Left ventricle myocardium superior (tissue), 1 donor: ENCODE measurements at places on chromosomes 5 and 9.
A peak's percentile ranks its signal among the peaks of the same experiment; 100 is the strongest.

GRCh38 chr5:136249678-136250266, 56.8 kb upstream of the SMIM32 start:
- DNase-seq: peak; percentile 66

DNA sequence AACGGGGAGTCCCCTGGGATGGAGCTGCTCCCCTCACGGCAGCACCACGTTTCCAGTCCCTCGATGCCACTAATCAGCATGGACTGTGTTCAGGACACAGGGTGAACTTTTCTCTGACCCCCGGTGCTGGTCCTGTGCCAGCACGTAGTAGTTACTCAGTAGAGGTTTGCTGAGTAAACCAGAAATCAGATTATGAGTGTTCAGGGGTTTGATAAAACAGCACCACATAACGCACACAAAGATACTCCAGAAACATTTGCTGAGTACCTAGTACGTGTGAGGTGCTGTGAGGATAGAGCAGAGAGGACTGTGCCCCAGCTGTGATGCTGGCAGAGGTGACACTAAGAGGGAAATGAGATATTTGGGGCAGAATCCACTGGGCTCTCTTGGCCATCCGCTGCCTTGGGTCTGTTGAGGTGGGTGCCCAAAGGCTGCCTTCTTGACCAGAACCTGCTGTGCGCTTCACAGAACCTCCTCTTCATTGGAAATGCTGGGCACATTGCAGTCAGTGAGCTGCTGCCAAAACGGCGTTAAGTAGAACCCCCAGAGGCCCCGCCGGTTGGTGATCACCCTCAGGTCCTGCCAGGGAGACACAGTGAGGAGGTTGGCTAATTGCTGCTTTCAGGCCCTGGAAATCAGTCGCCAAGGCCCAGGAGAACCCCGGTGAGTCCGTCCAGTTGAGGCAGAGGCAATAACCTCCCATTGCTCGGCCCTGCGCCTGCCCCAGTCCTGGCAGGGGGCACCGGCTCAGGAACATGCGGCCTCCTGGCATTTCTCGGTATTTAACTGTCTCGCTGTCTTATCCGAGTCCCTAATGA, 49.4 kb downstream of the NEURL1B start:
- peak; percentile 52 for DNase-seq

DNA sequence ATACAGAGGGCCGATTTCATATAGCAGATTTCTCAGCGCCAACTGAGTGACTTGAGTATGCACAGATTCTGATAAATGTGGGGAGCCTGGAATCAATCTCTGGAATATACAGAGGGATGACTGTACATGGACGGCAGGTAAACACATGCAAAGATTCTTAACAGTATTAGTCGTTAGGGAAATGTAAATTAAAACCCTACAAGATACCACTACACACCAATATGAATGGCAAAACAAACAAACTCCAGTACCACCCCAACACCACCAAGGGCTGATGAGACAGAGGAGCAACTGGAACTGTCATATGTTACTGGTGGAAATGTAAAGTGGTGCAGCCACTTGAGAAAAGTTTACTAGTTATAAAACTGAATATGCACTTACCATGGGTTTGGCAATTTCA, 8.3 kb upstream of the FER start:
- no peak for DNase-seq

GRCh38 chr9:108755979-108756378, 99.8 kb downstream of the ACTL7B start:
- no peak for DNase-seq

- no peak for DNase-seq
Measured at GRCh38 chr9:22356985-22357384, 89.6 kb upstream of the DMRTA1 start.

DNA sequence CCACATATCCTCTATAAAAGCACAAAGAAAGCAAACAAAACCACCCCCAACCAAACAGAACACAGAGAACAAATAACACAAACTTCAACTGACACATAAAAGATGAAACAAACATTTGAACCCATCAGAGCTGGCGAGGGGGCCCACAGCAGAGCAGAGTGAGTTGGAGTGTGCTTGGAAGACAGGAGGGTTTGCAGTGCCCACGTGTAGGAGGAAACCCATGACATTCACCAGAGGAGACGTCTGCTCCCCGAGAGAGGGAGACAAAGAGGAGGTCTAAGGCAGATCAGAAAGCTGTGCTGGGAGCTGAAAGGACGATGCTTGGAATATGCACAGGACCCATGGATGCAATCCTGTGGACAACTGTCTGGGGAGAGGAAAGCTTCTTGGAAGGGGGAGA, 27.0 kb downstream of the MRPL36 start:
- DNase-seq: no peak

- DNase-seq: no peak
Measured at GRCh38 chr5:14161825-14162556, 18.8 kb downstream of the TRIO start.

GRCh38 chr5:126137891-126138280, 285.3 kb upstream of the GRAMD2B start:
- DNase-seq: no peak

GRCh38 chr9:136191099-136191959, 13.6 kb downstream of the LHX3 start:
- DNase-seq: no peak

DNA sequence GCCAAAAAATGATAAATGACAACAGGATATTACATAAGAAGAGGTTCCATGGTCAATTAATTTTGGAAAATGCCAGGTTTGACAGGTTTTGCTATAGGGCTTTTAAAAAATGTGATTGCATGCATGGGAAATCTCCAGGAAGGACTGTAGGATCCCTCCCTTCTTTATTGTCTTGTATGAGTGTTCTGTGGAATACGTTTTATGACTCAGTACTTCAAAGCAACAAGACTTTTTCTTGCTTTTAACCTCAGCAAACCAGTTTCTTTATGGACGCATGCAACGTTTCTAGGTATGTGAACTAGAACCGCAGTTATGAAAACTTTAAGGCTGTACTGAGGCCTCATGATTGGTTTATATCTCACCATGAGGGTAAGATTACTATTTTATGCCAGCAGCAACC, 76.6 kb upstream of the NTRK2 start:
- DNase-seq: no peak

- DNase-seq: no peak
Measured at GRCh38 chr9:8391566-8391965, 592.0 kb upstream of the DMAC1 start.

DNA sequence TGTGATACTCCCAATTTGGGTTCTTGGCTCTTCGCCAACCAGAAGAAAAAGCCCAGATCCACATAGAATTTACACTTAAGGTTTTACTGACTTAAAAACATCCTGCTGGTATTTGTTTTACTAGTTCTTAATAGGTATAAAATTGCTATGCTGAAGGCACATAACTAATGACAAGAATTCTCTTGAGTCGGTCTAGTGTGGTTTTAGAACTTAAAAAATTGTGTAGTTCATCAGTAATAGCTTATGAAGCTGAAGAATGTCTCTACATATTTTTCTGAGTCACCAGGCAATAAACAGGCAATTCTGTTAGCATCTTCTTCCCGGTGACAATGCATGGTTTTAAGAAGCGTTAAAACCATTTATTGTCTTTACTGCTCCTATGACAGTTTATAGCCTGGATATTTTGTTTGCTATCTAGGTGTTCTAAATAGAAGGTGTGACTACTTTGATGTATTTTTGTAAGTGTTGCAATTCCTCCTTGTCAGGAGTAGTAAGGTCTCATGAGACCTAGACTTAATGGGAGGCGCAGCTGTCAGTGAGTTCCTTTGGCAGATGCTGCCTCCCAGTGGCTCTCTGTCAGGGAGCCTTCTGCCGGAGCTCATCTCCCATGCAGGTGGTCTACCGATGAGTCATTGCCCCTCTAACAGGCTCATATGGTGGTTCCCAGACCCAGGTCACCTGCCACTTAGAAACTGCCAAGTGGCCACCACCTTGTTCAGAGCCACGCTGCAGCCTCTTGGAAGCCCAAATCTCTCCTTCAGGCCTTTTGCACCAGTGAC, 173.8 kb downstream of the MAST4 start:
- peak; percentile 43 for DNase-seq

- peak; percentile 40 for DNase-seq
Measured at GRCh38 chr9:108468364-108468763, 387.4 kb downstream of the ACTL7B start.

- DNase-seq: no peak
Measured at GRCh38 chr9:129595903-129596540, 24.9 kb downstream of the C9orf50 start.

GRCh38 chr5:1176473-1177391, 24.7 kb upstream of the SLC6A19 start:
- peak; percentile 21 for DNase-seq

DNA sequence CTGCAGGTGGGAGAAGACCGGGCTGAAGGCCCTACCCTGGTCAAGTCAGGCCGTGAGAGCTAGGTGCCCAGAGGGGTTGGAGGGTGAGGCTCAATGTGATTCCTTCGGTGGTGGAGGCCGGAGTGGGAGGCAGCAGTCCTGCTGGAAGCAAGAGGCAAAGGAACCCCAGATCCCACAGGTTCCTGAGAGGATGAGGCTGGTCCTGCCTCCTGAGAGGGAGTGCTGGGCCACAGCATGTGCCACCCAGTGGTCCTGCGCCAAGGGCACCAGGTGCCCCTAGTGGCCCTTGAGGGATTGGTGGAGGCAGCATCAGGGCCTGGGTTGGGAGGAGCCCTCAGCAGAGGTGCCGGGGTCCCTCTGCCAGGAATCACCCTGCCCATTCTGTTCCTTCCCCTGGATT, 59.1 kb downstream of the BARX1 start:
- DNase-seq: no peak

DNA sequence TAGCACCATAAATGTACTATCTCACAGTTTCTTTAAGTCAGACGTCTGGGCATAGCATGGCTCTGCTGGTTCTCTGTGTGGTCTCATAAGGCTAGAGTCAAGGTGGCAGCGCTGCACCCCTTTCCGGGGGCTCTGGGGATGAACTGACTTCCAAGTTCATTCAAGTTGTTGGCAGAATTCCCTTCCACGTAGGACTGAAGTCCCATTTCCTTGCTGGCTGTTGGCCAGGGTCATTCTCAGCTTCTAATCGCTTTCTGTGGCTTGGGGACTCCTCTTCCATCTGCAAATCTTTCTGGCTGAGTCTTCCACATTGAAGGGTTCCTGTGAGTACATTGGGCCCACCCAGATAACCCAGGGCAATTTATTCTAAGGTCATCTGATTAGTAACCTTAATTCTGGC, 211.0 kb downstream of the AGTPBP1 start:
- no peak for DNase-seq
